ENCODE measurements at places on chromosomes 7 and 10.
A peak's percentile ranks its signal among the peaks of the same experiment; 100 is the strongest.

DNA sequence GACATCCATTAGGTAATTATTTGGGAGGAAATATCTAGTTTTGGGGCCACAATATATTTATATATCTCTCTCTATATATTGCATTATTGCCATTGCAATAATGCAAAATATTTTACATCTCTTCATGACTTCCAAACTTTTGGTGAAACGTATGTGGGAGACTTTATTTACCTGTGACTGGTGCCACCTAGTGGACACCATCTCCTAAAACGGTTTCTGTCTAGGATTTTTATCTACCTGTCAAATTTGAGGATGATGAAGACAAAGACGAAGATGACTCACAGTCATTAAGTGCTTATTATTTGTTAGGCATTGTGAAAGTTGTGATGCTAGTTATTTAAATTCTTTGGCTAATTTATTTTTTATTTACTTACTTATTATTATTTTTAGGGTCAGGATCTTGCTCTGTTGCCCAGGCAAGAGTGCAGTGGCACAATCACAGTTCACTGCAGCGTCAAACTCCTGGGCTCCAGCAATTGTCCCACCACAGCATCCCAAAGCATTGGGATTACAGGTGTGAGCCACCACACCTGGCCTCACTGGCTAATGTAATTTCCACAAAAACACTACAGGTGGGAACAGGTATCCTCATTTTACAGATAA is 18.7 kb upstream of the CBLL1 start:
- peak; percentile 43 for DNase-seq

- no peak for DNase-seq
Measured at GRCh38 chr10:8923096-8923495, 868.6 kb downstream of the GATA3 start.

DNA sequence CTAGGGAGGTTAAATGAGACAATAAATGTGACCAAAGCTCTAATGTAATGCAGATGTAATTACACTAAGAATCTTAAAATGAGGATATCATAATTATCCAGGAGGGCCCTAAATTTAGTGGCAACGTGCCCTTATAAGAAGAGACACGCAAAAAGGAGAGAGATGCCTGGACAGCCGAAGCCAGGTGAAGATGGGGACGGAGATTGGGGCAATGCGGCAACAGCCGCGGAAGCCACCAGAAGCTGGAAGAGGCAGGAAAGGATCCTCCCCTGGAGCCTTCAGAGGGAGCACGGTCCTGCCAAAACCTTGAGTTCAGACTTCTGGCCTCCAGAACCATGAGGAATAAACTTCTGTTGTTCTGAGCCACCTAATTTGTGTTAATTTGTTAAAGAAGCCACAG is 25.3 kb upstream of the C10orf71 start:
- no peak for DNase-seq

DNA sequence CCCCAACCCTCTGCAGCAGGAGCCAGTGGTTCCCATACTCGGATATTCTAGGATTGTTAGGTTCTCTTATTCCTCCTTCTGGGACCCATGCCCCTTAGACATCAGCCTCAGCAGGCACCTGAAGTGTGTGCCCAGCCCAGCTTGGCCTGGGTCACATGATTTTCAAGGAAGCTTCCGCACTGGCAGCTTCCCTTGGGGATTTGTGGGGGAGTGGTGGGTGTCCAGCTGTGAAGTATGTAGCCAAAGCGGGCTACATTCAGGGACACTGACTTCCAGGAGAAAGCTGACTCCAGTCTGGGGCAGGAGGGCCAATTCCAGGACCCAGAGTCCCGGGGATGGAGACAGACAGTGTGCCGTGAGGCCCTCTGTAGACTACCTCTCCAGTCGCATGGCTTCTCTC is 1.3 kb downstream of the LDB1 start:
- DNase-seq = peak; percentile 30

GRCh38 chr10:121519901-121520493 is 78.2 kb downstream of the FGFR2 start:
- no peak for DNase-seq

GRCh38 chr10:20257422-20257821 is 441.2 kb downstream of the PLXDC2 start:
- no peak for DNase-seq

GRCh38 chr7:74009719-74010118 is 18.3 kb upstream of the ELN start:
- DNase-seq = no peak

DNA sequence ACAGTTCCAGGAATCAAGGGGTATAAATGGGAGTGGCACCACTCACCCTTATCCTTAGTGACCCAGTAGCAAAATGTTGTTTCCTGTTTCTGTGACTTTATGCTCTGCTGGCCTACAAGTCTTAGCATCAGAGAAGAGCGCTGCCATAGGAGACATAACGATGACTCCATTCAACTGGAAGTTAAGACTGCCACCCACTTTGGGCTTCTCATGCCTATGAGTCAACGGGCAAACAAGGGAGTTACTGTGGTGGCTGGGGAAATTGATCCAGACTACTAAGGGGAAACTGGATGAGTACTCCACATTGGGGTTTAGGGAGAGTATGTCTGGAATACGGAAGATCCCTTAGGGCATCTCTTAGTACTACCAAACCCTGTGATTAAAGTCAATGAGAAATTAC is 40.6 kb upstream of the PIK3CG start:
- DNase-seq = no peak

DNA sequence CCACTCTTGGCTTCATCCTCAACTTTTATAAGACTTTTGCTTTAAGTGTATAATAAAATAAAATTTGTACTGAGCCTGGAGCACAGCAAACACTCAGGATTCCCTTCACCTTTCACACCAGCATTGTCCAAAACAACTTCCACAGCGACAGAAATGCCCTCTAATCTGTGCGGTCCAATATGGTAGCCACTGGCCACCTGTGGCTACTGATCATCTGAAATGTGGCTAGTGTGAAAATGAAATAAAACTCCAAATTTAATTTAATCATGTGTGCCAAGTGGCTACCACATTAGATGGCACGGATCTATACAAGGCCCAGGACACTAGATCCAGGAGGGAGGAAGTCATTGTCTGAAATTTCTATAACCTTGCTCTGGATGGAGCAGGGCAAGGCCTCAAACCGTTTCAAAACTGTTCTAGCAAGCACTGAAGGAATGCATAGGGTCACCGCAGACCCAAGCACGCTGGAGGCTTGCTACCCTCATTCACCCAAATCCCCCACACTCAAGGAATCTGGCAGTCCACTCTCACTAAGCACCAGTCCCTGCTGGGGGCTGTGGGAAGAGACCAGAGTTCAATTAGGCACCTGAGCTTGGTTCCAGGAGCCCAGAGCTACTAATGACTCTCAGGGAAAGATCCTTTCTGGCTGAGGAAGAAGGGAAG is 6.3 kb upstream of the MYO1G start:
- DNase-seq = no peak

DNA sequence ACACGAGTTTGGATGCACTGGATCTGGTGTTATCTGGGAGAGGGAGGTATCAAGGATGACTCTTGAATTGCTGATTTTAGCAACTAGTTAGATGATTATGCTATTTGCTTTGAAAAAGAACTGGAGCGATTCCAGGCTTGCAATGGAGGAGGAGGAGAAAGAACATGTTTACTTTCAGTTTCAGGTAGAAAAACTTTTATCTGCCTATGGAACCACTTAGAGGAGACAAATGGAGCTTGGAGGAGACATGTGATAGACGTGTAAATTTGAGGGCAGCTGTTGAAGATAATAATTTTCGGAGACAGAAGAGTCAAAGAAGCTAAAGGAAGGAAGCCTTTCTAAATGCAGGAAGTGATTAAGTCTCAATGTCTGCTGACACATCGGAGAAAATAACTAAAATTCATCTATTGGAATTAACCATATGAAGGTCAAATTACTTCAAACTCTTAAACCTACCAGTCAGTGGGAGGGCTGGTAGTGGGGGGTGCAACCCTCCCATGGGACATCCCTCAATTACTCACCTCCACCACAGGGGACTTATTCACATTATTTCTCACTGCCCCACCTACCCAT is 56.4 kb upstream of the GNAI1 start:
- no peak for DNase-seq

DNA sequence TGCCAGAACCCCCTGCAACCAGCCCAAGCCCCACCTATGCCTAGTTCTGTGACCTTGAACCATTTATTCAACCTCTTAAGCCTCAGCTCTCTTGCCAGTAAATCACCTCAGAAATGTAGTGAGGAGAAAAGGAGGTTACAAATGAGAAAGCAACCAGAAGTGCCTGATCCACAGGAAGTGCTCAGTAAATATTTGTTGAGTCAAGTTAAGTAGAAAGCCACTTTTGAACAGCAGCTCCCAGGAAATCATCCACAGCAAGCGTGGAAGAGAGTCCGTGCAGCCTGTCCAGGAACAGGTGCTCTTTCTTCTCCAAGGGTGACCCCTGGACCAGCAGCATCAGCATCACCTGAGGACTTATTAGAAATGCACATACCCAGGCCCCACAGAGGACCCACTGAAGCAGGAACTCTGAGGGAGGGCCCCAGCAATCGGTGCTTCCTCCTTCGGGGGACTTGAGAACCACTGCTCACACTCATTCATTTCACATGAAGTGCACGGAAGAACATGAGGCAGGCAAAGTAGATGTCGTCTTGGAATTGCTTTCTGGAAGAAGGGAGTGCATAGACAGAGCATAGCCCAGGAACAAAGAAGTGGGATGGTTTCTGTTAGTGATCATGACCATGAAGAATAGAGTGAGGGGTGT is 6.3 kb upstream of the C10orf71 start:
- peak; percentile 25 for DNase-seq

- no peak for DNase-seq
Measured at GRCh38 chr7:80372415-80372814, 139.4 kb downstream of the GNAT3 start.

- no peak for DNase-seq
Measured at GRCh38 chr7:102208826-102209225, 77.8 kb upstream of the SH2B2 start.

GRCh38 chr7:24725554-24726241 is 31.6 kb downstream of the GSDME start:
- no peak for DNase-seq

GRCh38 chr10:14062528-14063260 is 268.0 kb downstream of the FRMD4A start:
- no peak for DNase-seq

GRCh38 chr10:12748186-12748585 is 253.3 kb downstream of the CCDC3 start:
- no peak for DNase-seq

DNA sequence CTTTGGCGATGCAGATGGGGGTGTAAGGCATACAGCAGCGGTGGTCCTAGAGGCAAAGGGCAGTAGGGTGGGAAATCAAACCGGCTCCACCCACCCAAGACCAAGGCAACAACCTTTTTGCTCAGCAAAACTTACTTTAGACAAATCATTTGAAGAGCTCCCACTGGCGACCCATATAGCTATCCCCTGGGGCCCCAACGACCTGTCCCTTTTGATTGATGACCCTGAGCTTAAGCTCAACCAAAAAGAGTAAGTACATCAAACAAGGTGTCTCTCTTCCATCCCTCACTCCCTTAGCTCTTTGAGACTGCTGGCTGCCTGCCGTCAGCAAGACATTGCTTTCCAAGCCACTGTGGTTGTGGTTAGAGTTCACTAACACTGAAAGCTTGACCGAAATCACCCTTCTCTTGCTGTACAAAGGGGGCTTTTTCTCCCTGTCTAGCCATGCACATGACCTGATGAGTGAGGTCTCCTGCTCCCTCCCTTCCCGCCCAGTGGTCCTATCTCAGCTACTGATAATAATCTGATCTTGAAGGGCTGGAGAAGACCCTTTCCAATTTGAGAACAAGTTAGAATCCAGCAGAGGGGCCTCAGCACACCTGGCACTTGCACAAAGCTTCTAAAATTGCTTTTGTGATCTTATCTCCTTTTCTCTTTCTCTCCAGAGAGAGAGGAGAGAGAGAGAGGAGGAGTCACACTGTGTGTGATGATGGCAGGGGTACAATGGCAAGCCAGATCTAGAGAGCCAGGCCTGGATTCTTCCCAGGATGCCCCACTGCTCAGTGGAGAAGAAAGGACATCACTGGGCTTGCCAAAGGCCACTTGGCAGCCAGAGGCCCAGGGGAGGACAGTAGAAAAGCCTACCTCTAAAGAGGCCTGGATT is 42.2 kb downstream of the XPNPEP1 start:
- no peak for DNase-seq

DNA sequence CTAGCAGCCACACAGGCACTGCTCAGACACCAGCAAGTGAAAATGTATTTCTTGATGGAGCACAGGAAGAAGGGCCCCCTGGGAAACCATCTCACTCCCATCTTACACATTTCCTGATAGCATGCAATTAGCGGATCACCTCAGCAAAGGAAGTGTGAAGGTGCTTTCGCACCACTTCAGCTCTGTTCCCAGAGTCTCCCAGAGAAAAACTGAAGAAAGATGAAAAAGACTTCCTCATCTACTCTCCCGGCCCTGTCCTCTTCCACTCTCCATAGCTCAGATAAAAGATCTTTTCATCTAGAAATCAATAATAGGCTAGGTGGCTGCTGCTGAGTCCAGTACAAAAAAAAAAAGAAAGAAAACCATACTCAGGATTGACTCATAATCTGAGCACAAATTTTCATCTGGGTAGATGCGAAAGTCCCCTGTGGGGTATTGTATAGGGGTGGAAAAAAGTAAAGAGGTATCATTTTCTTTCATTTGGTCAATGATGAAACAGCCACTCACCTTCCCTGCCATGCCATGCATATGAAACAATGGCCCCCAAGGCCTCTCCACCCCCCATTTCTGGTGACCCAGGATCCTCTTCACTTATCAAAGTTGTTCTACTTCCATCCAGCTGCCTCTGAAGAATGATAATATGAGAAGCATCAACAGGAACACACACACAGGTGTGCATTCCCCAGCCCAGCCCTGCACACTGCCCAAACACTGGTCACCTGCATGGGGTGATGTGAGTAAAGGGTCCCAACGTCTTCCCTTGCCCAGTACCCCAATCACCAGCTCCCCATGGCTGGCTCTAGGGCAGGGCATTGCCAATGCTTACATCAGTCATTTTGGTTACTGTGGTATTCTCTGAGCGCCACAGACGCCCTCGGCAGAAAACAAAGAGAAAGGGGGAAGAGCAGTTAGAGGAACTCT is 48.8 kb upstream of the DGKI start:
- no peak for DNase-seq

DNA sequence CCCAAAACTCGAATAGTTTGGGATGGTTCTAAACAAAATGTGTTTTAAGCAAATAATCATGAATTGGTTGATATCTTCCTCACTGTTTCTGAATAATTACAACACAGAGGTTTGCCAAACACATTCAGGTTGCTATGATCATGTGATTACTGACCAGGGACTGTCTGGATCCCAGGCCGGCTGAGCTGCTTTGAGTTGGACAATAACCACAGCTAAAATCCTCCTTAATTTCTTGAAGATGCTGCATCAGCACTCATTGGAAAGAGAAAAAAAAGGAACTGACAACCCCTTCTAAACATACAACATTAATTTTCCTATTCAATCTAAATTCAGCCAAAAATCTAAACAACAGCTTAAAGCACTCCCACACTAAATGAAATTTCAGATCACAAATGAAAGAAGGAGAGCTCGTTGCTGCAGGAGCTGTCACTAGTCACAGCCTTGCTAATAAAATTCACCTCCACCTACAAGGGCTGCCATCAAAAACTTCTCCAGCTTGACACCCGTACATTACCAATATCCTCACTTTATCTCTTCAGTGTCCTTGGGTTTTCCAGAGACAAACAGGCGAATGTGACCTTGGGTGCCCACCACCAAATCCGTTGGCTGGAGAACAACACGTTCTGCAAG is 560.2 kb downstream of the KCNMA1 start:
- DNase-seq = no peak

Measured in DMS153 (cell line).